ENCODE measurements at places on chromosomes 4 and X. TPM values are rescaled to one million over a fixed set of nuclear protein-coding genes. Genes with fewer than 3 reads are reported as not detected.
A peak's percentile ranks its signal among the peaks of the same experiment; 100 is the strongest.

Gene LANCL3
- total RNA-seq, result 0.49 TPM

GRCh38 chrX:112766774-112767173 lies 73.9 kb downstream of the AMOT start:
- no peak for DNase-seq

- DNase-seq, result peak; percentile 80
These were observed 6.0 kb downstream of the DGKQ start for GRCh38 chr4:967113-968104.

Gene ACE2
- total RNA-seq, result not detected

DNA sequence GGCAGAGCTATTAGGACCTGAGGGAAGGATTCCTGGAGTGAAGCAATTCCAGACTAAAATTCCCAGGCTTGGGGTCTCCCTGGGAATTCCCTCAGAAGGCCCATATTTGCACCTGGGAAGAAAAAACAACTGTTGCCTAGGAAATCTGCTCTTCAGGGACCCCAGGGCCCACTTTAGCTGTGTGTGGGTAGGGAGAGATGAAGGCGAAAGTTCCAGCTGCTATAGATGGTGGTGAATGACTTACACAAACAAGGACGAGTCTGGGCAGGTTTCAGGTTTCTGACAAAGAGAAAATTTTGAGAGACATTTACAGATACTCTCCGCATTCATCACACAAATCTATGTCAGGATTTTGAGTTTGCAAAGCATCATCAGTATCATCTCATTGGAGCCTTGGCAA lies 126.1 kb downstream of the GPC3 start:
- no peak for DNase-seq

Data from spleen (tissue), 13 donors.